ENCODE measurements at places on chromosomes 12 and 14.

GRCh38 chr12:64714551-64714968, 44.6 kb downstream of the GNS start:
- DNase-seq, result no peak

DNA sequence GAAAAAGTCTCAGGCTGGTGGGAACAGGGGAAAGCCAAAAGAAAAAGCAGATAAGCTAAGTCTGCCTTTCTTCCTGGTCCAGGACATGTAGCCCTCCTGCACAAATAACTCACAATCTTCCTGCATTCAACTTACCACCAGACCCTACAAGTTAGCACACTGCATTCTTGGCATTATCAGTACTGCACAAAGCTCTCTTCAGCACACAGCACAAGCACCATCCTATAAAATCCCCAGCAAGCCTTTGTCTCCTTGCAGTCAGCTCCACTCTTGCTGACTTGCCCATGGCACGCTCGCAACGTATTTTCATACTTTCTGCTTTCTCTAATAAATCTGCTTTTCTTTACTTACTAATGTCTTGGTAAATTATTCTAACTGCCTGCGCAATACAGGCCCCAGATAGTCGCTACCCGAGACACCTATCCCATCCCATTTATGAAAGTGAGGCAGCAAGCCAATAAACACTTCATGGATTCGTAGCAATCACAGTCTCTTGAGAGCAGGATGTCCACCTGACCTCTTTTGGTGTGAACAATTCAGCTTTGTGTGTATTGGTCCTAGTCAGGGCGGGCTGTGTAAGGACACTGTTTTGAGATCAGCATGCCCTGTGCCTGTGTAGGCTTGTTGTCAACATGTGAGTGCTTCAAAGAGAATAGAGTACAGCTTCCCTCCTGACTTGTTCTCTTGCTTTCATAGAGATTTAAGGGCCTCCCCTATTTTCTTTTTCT, 49.0 kb downstream of the TMEM117 start:
- no peak for DNase-seq

DNA sequence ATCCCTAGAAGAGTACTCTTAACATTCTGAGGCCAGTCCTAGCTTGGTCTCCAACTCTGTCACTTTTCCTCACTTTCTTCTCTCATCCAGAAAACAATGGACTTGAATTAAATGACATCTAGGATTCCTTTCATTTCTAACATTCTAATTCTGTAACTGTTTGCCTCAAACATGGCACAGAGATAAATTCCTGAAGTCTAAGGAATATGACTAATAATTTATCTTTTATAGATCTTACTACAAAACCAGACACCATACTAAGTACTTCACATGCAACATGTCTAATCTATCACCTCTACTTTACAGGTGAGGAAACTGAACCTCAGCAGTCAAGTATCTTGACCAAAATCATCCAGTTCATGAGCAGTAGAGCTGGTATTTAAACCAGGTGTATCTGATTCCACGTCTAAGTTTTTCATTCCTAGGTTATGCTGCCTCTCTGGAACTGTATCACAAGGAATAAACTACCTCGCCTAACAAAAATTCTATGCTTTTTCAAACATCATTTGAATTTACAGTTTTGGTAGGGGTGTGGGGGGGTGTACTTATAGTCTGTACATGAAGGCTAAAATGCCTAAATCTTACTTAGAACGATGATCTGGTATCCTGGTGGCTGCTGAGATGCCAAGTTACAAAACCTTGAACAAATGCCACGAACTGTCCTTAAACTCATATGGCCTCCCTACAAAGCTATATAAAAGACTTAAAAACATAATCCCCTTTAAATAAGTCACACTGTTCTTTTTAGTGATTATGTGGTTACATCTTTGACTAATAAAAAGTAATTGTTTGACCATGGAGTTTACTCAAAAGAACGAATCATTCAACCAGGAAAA, 41.6 kb downstream of the ATXN2 start:
- no peak for DNase-seq

GRCh38 chr14:95490138-95490509, 26.3 kb downstream of the SYNE3 start:
- DNase-seq, result no peak

Measured in CD4-positive, alpha-beta T cell treated with Interleukin-6 at 100 ng/mL for 8 hours (primary cell).